ENCODE measurements at places on chromosomes 4 and X.

DNA sequence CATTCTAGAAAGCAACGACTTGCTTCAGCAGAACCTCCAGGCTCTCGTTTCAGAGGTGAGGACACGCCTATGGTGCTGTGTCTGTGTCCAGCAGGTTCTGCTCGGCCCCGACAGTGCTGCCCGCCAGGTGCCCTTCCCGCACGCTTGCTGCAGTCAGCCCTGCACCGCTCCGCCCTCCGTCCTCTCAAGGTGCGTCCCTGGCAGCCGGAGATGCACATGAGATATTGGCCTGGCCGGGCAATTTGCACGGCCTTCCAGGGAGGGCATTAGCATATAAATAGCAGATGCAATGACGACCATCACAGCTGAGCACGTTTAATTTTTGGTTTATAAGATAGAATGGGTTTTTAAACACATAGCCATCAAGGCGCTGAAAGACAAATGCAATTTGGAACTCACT is 14.4 kb downstream of the UVSSA start:
- DNase-seq = no peak

DNA sequence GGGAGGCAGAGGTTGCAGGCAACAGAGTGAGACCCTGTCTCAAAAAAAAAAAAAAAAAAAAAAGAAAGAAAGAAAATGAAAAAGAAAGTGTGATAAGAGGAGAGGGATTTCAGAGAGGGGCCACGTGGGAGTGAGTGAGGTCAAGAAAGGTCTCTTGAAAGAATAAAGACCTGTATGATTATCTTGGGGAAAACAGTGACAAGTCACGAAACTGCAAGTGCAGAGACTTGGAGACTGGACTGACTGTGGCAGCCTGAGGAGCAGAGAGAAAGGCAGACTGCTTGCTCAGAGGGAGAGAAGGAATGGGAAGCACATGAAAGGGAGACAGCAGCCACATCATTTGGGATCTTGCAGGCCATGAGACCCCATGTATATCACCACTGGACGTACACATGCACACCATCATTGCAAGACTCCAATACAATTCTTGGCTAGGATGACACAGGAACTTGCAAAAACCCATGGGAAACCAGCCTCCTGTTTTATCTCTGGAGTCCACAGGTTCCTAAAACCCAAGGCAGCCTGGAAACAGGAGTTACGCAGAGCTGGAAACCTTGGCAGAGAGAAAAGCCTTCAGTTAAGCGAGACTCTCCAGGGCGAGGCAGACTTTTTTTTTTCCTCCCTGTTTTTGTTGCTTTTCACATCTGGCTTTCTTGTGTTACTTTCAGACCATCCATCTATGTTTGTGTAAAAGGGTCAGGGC is 207.0 kb upstream of the TBL1X start:
- DNase-seq = no peak

DNA sequence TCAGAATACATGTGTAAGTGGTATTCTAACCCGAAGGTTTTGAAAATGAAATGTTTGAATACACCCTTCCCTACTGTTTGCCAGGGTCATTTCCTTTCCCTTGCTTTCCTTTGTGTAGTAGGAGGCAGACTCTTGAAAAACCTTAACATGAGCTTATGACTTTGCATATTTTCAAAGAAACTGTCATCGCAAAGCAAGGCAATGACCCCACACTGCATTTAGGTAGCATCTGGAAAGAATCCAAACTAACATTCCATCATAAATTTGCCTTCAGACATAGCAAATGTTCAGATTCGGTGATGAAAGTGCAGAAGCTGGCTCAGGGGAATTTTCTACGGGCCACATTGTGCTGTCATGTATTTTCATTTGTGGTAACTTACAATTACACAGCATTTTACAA is 32.3 kb downstream of the SH2D1A start:
- DNase-seq = no peak

GRCh38 chr4:86376850-86377249 is 17.0 kb upstream of the MAPK10 start:
- DNase-seq = no peak

DNA sequence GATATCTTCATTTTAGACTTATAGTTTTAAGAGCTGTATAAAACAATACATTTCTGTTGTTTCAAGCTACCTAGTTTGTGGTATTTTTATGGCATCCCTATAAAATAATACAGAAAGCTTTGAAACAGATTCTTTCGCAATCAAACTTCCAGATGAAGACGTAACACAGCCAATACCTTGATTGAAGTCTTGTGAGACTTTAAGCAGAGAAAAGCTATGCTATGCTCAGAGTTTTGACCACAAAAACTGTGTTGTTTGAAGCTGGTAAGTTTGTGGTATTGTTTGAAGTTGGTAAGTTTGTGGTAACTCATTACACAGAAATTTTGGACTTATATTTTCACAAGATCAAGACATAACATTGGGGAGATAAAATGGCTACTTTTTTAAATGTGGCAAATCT is 201.8 kb upstream of the UGT8 start:
- DNase-seq = no peak

DNA sequence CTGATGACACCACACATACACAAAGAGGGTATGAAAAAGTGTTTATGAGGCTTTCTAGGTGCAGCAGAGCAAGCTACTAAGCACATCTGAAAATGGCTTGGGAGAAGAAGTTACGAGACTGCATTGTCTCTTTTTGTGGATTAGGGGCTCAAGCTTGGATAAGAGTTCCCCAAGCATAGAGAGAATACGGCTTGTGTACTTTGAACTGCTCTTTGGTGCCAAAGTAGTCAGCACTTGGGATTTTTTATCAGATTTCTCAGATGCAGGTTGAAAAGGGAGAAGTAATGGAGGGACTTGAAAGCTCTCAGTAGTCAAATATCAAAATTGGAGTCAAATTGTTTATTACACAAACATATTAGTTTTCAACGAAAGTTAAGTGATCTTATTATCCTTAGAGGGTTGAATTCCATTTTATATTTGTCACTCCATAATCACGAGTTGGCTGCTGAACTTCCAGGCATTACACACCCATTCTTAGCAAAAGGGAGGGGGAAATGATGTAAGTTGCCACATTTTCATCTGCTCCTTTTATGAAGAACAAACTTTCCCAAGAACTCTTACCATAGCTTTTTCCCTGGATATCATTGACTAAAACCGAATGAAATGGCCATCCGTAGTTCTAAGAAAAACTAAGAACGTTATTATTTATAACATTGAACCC is 1904.9 kb downstream of the PCDH7 start:
- DNase-seq = no peak

DNA sequence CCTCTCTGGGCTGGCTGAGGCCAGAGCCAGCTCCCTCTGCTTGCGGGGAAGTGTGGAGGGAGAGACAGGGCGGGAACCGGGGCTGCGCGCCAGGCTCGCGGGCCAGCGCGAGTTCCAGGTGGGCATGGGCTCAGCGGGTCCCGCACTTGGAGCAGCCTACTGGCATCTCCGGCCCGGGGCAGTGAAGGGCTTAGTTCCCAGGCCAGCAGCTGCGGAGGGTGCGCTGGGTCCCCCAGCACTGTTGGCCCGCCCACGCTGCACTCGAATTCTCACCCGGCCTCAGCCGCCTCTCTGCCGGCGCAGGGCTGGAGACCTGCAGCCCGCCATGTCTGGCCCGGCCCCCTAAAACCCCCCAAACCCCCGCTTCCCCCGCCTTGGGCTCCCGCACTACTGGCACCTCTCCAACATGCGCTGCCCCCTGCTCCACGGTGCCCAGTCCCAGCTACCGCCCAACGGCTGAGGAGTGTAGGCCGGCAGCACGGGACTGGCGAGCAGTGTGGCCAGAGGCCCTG is 33.8 kb upstream of the FAT4 start:
- no peak for DNase-seq

DNA sequence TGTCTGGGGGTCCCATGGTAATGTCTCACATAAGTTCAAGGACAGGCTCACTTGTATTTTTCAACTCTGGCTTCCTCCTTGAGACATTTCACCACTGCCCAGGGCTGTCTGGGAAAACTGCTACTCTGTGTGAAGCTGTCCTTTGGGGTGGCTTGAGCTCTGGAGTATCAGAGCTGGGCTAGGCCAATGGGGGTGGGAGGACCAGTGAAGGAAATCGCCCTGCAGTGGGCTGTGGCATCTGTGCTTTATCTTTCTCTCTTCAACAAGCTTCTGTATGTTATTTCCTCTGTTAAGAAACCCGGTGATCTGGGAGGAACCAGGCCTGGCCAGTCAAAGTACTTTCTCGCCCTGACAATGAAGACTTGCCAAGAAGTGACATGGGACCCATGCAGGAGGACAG is 87.4 kb downstream of the SMIM20 start:
- no peak for DNase-seq

GRCh38 chrX:112818114-112819007 is 22.3 kb downstream of the AMOT start:
- no peak for DNase-seq

DNA sequence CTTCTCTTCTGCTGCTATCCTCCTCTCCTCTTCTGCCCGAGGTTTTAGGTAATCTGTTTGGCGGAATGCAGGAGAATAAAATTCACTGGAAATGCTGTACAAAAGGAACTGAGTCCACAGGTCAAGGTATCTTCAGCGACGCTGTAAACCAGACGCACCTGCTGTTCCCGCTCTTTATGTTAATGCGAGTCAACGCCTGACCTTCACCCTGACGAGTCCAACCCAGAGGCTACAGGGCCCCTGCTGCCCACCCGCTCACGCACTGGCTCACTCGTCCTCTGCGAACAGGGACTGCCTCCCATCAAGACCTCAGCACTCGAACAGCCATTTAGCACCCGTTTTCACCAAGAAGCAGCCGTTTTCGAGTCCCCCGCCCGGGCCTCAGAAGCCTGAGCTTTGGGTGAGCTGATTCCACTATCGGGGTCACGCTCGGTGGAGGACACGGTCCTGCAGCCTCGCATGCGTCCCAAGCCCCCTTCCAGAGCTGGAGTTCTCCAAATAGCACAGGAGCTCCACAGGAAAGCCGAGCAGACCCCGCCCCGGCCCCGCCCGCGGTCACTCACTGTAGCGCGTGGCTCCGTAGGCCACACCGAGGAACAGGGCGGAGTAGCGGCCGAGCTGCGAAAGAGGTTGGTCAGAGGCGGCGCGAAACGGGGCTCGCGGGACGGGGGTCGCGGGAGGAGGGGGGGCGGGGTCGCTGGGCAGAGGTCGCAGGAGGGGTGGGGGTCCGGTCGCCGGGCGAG is 556 bp downstream of the ATP5ME start:
- DNase-seq = no peak

DNA sequence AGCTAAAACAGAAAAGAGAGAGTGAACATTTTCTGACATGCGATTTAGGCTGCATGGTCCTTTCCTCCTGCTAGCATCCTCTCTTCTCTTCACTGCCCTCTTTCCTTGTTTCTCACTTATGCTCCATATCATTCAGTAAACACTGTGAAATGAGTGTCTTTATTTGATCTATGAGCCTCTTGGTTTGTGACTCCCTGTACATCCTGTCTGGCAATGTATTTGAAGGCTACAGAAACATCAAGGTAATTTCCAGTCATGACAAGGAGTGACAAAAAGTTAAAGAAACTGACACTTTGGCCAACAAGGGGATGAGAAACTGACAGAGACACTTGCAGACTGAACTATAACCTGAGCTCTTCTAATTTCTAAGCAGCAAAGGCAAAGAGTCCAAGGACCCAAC is 8.7 kb downstream of the FTHL17 start:
- no peak for DNase-seq

GRCh38 chr4:69025191-69025998 is 70.9 kb upstream of the UGT2B7 start:
- DNase-seq = no peak

GRCh38 chrX:8849458-8849857 is 48.3 kb upstream of the FAM9A start:
- no peak for DNase-seq

GRCh38 chrX:2677764-2678163 is 13.3 kb upstream of the CD99 start:
- no peak for DNase-seq

DNA sequence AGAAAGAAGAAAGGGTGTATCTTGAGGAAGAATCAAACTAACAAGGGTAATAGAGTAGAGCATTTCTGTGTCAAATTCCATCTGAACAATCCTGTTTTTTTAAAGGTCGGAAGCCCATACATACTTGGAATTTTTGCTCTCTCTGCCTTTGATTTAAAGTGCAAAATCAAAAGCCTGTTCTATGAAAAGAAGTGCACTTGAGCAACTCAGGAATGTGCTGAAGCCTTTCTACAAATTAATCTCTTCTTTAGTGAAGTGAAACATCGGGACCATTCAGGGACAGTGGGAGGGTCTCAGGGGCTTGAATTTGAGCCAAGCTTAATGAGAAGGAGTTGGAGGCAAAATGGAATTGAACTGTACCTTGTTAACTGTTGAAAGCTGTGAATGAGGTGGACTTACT is 1008.5 kb upstream of the LCORL start:
- DNase-seq = no peak

DNA sequence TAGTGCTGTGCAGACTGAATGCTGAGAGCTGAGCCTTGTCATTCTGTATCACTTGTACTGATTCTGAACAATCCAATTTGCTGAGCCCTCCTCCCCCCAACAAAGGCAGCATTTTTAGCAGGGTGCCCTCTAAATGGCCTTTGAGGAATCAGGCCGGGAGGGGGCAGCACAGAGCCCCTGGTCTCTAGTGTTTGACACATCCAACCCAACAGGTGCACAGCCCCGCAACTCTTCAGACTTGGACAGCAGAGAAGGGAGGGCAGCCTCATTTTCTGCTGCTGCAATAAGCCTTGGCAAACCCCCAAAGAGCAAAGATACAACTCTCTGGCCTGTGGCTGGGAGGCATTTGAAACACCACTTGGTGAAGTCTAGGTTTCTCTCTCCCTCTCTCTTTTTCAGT is 3.4 kb downstream of the ATP1B4 start:
- no peak for DNase-seq

DNA sequence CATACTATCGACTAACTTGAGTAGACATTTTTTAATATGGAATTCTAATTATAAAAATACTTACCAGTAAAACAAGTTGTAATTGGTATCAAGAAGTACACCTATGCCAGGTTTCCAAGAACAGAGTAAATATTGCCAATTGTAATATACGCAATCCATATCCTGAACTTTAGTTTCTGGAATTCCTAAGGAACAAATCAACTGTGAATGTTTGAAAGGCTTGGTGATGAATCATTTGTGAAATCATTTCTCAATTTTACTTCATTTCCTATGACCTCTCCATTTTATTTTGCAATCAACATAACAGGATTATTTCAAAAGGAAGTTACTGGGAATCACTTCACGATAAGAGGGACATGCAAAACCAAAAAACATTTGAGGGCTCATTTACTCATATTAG is 3.7 kb downstream of the IL13RA2 start:
- no peak for DNase-seq

GRCh38 chrX:12330841-12331240 is 192.6 kb downstream of the FRMPD4 start:
- DNase-seq = no peak

- no peak for DNase-seq
These were observed 28.9 kb upstream of the RPS6KA6 start for GRCh38 chrX:84216881-84217280.

DNA sequence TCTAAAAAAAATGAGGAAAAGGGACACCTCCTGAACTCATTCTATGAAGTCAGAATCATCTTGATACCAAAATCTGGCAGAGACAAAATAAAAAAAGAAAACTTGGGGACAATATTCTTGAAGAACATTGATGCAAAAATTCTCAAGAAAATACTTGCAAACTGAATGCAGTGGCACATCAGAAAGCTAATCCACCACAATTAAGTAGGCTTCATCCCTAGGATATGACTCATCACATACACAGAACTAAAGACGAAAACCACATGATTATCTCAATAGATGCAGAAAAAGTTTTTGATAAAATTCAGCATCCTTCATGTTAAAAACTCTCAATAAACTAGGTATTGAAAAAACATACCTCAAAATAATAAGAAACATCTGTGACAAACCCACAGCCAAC is 98.3 kb downstream of the FAM47B start:
- no peak for DNase-seq

GRCh38 chrX:48971249-48972219 is at the start of gene KCND1:
Gene KCND1, minus strand, starts transcription at chrX:48971844. Its CDS starts 1,573 bp downstream, at chrX:48970271.
- no peak for DNase-seq

Measured in esophagus muscularis mucosa (tissue), 4 donors.